ENCODE measurements at places on chromosomes 6 and 20.

- DNase-seq = no peak
Measured at GRCh38 chr6:159098636-159099106, 53.9 kb upstream of the TAGAP start.

DNA sequence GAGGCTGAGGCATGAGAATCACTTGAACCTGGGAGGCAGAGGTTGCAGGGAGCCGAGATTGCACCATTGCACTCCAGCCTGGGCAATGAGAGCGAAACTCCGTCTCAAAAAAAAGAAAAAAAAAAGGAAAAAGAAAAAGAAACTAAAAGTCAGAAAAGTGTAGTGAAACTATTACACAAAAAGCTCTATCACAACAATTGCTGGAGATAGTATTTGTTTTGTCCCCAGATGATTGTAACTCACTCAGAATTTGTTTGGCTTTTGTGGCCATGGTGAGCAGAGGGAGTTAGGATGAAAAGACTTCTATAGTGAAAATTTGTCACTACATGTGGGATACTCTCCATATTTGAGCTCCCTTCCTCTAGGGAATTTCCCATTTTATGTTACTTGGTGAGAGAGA is 5.2 kb upstream of the GOPC start:
- no peak for DNase-seq

- no peak for DNase-seq
Measured at GRCh38 chr6:15498640-15499039, 164.2 kb downstream of the DTNBP1 start.

GRCh38 chr6:120918137-120918536 is 416.1 kb downstream of the TBC1D32 start:
- DNase-seq = no peak

DNA sequence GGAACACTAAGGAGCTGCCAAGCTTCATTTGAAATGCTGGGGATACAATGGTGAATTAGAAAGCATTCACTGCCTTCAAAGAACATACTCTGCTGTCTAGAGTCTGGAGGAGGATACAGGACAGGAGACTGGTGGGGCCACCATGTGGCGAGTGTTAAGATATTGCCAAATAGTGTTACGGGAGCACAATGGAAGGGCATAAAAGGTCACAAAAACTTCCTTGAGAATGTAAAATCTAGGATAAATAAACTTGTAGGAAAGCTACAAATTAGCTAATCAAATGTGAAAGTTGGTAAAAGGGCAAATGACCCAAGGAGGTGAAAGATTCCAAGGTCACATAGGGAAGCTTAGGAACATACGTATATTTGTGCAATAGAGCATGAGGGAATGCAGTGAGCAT is 271.7 kb downstream of the RFPL4B start:
- no peak for DNase-seq

- DNase-seq = no peak
Measured at GRCh38 chr6:24233813-24234442, 107.9 kb downstream of the NRSN1 start.

All from fibroblast of skin of right quadriceps (primary cell).